ENCODE measurements at places on chromosomes 11 and 22. TPM values are rescaled to one million over a fixed set of nuclear protein-coding genes. Genes with fewer than 3 reads are reported as not detected.

Gene CALCB
- not detected for total RNA-seq

Gene LPXN
- 7.1 TPM for total RNA-seq

Gene TALDO1
- total RNA-seq: 434 TPM

Gene RIBC2
- total RNA-seq: 11.0 TPM

Gene TESMIN
- total RNA-seq: 23.9 TPM

Gene NPAS4
- total RNA-seq: not detected

Gene USH1C
- not detected for total RNA-seq

Gene OR2D2
- not detected for total RNA-seq

Gene UBQLNL
- total RNA-seq: not detected

Gene SPON1
- 0.48 TPM for total RNA-seq

Gene IL10RA
- not detected for total RNA-seq

Gene MB
- total RNA-seq: 5.0 TPM

Gene TREH
- not detected for total RNA-seq

Gene ZP1
- total RNA-seq: not detected

Gene FAM180B
- not detected for total RNA-seq

Gene IGLL1
- total RNA-seq: not detected

DNA sequence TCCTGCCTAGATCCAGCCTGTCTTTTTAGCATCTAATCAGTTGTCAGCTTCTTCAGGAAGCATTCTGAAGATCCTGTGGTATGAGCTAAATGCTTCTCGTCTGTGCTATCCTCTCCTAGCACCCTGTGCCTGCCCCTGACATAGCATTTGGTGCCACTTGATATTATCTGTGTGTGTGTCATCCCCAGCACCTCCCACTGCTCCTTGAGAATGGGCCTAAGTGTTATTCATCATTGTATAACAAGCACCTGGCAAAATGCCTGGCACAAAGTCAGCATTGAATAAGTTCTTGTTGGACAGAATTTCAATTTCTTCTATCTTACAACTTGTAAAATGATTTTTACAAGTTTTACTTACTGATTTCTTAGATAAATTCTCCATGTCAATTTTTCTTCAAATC, 28.1 kb upstream of the OLFML1 start:
- no peak for DNase-seq

DNA sequence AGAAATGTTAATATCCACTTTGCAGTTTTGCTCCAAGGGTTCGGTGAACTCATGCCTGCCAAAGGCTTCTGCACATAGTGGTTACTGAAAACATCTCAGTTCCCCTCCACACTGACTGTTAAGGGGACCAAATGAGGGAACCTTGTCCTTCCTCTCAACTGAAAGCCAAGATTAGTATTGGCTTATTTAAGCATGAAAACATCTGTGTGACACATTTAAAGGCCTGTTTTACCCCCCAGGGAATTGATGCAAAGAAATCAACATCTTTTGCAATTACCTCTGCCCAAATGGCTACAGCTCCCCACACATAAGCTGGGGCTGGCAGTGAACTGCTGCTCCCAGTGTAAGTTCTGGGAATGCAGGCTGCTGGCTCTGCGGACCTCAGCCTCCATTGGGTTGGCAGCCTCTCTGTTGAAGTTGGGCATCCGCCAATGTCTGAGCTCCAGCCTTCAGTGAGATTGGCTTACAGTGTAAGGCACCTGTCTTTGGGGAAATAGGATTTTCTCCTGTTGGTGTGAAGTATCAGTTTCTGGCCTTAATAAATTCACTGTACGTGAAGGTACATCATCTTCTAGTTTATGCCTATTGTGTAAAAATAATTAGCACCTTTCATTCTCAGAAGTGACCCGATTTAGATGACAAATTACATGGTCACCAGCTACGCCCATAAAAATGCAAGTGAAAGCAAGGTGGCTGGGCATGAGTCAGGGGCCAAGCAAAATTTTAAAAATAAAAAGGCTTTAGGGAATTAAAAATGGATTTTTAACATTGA, 213.4 kb upstream of the SYN3 start:
- no peak for DNase-seq

DNA sequence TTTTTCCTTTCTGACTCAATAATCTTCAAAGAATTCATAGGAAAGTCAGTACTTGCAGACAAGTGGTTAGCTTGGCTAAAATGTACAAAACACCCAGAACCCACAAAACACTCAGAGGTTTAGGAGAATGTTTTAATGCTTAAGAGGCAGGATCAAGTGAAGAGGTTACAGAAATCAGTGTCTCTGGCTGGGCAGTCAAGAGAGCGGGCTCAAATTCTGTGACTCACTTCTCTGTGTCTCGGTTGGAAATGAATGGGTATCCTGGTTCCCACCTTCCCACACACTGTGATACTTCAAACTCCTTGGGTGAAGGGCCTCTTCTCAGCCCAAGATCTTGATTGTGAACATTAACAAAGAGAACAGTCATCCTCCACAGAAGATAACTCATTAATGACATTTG, 3.8 kb downstream of the MPEG1 start:
- no peak for DNase-seq

DNA sequence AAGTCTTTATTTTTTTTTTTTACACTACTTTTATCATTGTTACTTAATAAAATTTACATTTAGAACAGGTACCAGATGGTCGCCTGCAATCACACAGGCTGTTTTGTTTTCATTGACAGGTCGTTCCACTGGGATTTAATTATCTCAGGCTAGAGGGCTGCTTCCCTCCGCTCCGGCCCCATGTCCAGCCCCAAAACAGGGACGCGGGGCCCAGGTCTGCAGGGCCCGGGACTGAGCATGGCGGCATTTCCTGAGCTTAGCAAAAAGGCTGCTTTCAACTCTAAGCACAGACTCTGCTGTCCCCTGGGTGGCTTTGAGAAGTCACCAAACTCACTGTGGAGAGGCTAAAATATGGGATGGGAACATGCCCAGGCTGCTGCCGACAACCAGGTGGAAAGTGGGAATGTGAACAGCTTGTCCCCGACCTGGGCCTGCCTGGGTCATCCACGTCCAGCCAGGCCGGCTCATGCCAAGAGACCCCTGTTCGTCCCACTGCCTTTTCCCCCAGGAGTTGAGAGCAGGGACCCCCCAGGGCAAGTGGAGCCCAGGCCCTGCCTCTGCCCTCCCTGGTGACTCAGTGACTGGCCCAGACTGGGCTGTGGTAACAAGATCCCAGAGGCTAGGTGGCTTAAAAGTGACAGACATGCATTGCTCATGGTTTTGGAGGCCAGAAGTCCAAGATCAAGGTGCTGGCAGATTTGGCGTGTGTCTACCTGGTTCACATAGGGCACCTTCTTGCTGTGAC, 150.0 kb downstream of the SHANK2 start:
- no peak for DNase-seq

GRCh38 chr11:67640021-67640757, 626 bp upstream of the TBX10 start:
- peak; percentile 58 for DNase-seq

- peak; percentile 87 for DNase-seq
These were observed 26.4 kb downstream of the MB start for GRCh38 chr22:35590634-35591295.

- DNase-seq: no peak
These were observed 74.5 kb upstream of the ARFGAP3 start for GRCh38 chr22:42931421-42932196.

GRCh38 chr22:37098976-37099591, 10.4 kb downstream of the TMPRSS6 start:
- DNase-seq: no peak

GRCh38 chr11:122788781-122789535, 49.3 kb upstream of the CRTAM start:
- DNase-seq: no peak

GRCh38 chr11:43545610-43546009, 134.9 kb upstream of the HSD17B12 start:
- no peak for DNase-seq

- no peak for DNase-seq
These were observed 3.0 kb upstream of the B3GAT1 start for GRCh38 chr11:134414766-134415765.

DNA sequence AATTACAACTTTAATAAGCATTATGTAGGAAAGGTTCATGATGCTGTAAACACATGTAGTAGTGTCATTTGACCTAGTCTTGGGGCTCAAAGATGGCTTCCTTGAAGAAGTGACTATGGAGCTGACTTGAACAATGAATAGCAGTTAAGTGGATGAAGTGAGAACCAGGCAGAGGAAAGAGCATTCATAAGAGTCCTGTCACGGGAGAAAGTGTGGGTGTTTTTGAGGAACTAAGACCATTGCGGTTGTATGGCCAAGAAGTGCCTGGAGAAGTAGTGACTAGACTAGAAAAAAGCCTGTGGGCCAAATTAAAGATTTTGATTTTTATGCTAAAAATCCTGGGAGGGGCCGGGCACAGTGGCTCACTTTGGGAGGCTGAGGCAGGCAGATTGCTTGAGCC, 7.2 kb upstream of the IL18BP start:
- no peak for DNase-seq

DNA sequence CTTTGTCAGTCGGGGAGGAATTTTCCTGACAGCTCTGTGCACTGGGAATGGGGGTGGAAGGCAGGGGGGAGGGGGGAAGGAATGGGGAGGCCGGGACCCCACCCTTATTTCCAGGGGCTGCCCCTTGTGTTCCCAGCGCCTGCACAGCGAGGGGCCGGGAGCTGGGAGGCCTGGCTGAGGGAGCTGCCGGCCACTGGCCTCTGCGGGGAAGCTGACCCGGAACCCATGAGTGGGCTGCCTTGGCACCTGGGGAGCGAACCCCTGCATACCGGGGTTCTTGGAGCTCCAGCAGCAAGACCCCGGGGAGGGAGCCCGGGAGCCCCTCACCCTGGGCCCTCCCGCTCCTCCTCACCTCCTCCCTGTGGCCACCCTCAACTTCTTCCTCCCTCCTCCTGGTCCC, 3.5 kb downstream of the H19 start:
- no peak for DNase-seq

- no peak for DNase-seq
These were observed 59.1 kb downstream of the WNT11 start for GRCh38 chr11:76147106-76147740.

GRCh38 chr11:134837887-134838232, 425.8 kb upstream of the B3GAT1 start:
- peak; percentile 9 for DNase-seq

- DNase-seq: peak; percentile 3
These were observed 425.3 kb upstream of the B3GAT1 start for GRCh38 chr11:134837166-134837886.

DNA sequence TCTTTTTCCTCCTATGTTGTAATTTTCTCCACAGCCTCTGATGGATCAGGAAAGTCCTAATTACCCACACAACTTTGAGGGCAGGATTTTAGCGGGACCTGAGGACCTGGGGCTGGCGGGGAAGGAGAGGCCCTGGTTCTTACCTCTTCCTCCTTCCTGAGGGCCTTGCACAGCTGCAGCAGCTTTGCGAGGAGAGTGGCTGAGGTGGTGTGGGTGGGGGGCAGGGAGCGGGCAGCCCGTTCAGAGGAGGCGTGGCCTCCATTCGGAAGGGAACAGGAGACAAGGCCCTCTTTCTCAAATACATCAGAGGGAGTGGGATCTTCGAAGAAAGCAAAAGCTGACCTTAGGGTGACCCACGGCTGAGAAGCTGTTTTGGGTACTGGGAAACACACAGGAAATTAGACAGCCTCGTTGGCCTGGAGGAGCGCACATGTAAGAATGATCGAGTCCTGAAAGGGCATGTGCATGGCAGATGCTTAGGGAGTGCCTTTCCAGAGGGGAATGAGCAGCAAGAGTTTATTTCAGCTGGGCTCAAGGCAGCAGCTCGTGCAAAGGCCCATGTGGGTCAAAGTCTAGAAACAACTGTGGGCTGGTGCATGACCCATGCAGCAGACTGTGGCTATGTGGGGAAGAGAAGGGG, 76.6 kb upstream of the NARS2 start:
- DNase-seq: no peak

- DNase-seq: no peak
These were observed 101.9 kb downstream of the MICAL2 start for GRCh38 chr11:12212174-12212820.

- DNase-seq: no peak
These were observed 213.7 kb upstream of the TBCEL start for GRCh38 chr11:120810251-120810650.

GRCh38 chr11:117572129-117572528, 224.9 kb downstream of the DSCAML1 start:
- DNase-seq: no peak

GRCh38 chr11:100832829-100833228, 145.7 kb downstream of the ARHGAP42 start:
- no peak for DNase-seq

DNA sequence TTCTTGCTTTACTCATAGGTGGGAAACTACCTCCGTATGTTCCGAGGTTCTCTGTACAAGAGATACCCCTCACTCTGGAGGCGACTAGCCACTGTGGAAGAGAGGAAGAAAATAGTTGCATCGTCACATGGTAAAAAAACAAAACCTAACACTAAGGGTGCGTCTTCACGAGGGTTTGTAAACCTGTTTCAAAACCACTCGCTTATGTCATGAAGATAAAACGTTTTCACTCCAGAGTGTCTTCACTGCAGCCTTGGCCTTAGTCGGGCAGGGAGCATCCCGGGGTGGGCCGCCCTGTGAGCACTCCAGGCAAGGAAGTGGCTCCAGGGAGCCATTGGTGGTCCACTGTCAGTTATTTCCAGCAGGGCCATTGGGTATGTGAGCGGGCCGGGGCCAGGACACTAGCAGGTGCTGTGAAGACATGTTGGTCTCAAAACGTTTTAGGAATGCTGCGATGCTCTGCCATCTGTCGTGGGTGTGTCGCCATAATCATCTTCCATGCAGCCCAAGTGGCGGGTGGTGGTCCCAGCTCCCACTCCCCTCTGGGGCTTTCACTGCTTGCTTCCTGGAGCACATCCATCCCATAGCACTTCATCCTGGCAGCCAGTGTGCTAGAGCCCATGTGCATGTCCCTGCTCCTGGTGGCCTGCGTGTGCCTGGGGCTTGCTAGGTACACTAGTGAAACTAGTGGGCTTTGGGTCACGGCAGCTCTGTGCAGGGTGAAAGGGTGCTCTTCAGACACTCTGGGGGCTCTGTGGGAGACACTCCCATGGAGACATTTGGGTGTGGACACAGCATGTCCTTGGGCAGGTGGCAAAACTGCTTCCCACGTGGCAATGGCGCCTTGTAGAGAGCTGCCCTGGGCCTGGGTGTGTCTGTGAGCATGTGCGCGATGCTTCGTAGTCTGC, 5.2 kb downstream of the SMARCB1 start:
- no peak for DNase-seq

GRCh38 chr11:2548596-2548995, 103.8 kb downstream of the KCNQ1 start:
- DNase-seq: no peak

DNA sequence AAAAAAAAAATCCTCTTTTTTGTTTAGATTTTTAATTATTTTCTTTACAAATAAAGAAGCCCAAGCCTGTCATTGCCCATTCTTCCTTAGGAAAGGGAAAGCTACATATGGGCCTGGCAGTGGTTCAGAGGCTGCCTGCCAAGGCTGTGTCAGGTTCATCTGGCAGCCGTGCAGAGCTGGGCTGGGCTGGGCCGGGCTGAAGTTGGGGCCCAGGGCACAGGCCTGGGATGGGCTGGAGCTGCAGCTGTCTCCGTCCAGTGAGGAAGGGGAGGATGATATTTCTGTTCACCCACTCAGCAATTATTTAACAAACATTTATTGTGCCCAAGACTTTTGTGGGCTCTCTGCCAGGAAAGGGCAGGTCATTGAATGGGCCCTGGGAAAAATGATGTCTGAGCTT, 4.6 kb downstream of the PRR5L start:
- no peak for DNase-seq

GRCh38 chr11:128506356-128506755, 81.0 kb downstream of the ETS1 start:
- DNase-seq: no peak
